ENCODE measurements at places on chromosomes 2 and 18.

DNA sequence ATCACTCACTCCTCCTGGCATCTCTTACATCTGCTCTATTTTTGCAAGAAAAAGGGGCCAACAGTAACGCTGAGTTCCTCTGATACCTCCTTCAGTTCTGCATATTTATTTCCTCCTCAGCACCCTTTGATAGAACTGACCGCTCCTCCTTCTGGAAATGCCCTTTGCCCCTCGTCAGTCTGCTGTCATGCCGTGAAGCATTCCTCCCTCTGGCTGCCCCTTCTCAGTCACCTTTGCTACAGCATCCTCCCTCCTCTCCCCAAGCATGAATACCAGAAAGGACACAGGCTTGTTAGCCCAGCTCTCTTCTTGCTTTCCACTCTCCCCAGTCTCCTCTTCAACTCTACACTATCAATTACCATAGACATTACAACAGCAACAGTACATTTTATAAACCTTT, 135.4 kb downstream of the NBAS start:
- peak; percentile 5 for DNase-seq

GRCh38 chr18:50042611-50043010, 152.3 kb downstream of the MYO5B start:
- no peak for DNase-seq

DNA sequence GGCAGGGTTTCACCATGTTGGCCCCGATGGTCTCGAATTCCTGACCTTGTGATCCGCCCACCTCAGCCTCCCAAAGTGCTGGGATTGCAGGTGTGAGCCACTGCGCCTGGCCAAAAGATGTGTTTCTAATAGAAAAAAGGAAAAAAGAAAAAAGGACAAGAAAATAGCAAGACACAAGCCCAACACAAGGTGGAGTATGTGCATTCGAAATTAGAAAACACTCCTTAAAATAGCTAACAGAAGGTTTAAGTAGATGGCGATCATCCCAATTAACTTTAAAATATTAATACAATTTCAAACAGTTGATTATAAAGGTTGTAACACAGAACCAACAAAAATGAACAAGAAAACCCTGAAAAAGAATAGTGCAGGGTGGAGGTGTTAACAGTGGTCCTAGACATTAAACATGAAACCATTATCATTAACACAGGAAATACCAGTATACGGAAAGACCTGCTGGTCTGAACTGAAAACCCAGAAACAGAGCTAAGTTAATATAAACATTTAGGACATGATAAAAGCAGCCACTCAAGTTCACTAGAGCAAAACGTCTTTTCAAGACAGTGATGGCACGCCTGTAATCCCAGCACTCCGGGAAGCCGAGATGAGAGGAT, 57.9 kb downstream of the HDLBP start:
- no peak for DNase-seq

GRCh38 chr18:37378336-37379010, 187.1 kb downstream of the CELF4 start:
- no peak for DNase-seq

GRCh38 chr2:196046123-196046917, 22.3 kb downstream of the DNAH7 start:
- DNase-seq: no peak

DNA sequence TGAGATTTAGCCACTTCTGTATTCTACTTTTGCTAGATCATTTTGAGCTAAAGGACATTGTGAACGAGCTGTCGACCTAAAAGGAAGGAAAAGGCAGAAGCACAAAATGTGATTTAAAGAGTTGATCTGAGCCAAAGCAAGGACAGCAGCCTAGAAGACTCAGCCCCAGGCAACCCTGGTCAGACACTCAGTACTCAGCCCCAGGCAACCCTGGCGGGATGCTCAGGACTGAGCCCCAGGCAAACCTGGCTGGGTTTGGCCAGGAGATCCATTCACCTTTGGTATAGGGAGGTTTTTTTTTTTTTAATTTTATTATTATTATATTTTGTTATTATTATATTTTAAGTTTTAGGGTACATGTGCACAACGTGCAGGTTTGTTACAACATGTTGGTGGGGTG, 34.3 kb upstream of the PXDN start:
- DNase-seq: no peak

Data from right renal pelvis (tissue), 4 donors.